ENCODE measurements at places on chromosomes 12 and 14.

- no peak for DNase-seq
Measured at GRCh38 chr12:128047266-128048060, 219.5 kb upstream of the TMEM132C start.

DNA sequence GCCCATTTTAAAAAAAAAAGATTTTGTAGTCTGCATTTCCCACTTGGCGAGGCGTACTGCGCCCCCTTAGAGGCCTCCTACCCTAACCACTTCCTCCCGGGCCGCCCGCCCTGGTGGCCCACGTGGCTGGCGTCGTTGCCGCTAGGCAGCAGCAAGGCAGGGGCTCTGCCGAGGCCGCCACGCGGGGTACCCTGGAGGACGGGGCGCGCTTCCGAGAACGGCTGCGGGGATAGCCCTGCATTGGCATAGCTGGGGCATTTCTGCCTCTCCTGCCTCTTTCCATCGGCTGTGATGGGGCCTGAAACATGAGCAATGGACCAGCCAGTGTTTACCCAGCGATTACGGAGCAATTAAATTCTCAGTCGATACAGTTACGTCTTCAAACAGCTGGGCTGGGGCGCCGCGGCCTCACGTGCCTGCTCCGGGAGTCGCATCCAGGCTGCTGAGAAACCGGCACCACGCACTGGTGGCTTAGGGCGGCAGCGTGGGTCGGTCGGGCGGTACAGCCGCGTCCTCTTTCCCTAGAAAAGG lies 38.0 kb downstream of the IQSEC3 start:
- DNase-seq = peak; percentile 4

GRCh38 chr12:6074979-6075585 lies 49.4 kb downstream of the VWF start:
- DNase-seq = peak; percentile 34

GRCh38 chr14:56143025-56143424 lies 24.8 kb downstream of the PELI2 start:
- DNase-seq = no peak

GRCh38 chr12:55974308-55974730 lies 441 bp downstream of the RAB5B start:
- peak; percentile 53 for DNase-seq

- no peak for DNase-seq
Measured at GRCh38 chr12:48978741-48979601, 849 bp downstream of the WNT1 start.

GRCh38 chr12:106417926-106418910 lies 60.7 kb downstream of the POLR3B start:
- DNase-seq = no peak

DNA sequence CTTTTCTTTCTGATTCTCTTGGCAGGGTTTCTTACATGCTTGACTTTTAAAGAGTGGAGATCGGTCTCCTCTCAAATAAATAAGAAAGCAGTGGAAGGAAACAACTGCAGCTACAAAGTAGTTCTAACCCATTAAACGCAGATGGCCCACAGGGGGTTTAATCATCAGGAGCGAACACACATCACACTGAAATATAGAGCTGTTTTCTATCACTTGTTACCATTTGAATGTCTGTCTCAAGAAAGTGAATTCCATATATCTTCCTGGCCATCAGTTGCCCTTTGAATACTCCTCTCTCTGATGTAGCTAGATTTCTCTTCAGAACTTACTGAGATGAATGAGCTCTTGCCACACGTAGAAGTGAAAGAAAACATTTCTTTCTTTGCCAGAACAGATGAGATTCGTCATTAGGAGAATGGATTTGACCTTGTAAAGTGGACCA lies 29.1 kb downstream of the ALX1 start:
- no peak for DNase-seq

Measured in activated CD4-positive, alpha-beta T cell treated with anti-CD3 and anti-CD28 coated beads, Interleukin-2, Interleukin-6, amounts not matched to agents 100 ng/mL and 50 ng/mL, durations not matched to agents 16 hours and 8 hours (primary cell).